Left cardiac atrium (tissue), 4 donors: ENCODE measurements at places on chromosomes 12 and 14.

GRCh38 chr14:91891721-91892220 lies 24.4 kb upstream of the TC2N start:
- no peak for DNase-seq

GRCh38 chr12:54704202-54704601 lies 56.0 kb upstream of the DCD start:
- DNase-seq, result no peak

GRCh38 chr12:118493962-118494361 lies 117.6 kb downstream of the SUDS3 start:
- DNase-seq, result no peak

DNA sequence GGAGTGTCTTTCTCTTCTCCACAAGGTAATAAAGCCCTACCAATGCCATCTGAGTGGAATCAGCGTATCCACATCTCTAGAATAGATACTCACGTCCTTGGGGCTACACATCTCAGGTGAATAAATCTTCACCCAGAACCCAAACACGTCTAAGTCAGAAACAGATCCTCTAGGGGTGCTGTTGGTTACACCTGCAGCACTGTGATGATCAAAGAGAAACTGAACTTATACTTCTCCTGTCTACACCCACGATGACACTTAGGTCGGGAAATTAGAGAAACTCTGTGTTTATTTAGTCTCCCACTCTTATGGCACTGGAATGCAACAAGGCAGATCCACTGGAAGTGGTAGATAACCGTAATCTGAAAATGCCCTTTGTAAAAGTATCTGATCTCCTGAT lies 46.2 kb downstream of the WIF1 start:
- no peak for DNase-seq
